ENCODE measurements at places on chromosomes 5 and 9.

GRCh38 chr9:15187589-15187988 is 119.4 kb downstream of the TTC39B start:
- DNase-seq = no peak

DNA sequence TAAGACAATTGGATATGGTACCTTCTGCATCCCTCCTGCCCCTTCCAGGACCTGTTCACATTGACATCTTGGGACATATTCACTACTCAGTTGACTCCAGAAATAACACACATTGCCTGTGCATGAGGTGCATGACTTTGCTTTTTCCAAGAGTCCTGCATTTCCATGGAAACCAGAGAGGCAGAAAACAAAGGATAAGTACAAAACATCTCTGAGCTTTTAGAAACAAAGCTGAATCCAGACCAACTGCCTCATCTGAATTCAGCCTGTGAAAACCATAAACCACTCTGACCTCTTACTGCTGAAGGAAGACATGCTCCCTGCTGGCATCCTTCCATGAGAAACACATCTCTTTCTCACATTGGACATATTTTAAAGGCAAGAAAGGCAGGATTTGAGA is 695.1 kb downstream of the TAF11L14 start:
- no peak for DNase-seq

- no peak for DNase-seq
Measured at GRCh38 chr5:73633060-73633459, 7.1 kb downstream of the ARHGEF28 start.

GRCh38 chr9:97491216-97491999 is 10.1 kb upstream of the TMOD1 start:
- no peak for DNase-seq

GRCh38 chr5:115573133-115573532 is 28.6 kb upstream of the FEM1C start:
- DNase-seq = no peak

Measured in activated CD8-positive, alpha-beta memory T cell treated with anti-CD3 and anti-CD28 coated beads, Interleukin-2, amount 10 ng/mL, durations not matched to agents 7 days and 5 days (primary cell).